ENCODE measurements at places on chromosomes 12 and 14. TPM values are rescaled to one million over a fixed set of nuclear protein-coding genes. Genes with fewer than 3 reads are reported as not detected.

DNA sequence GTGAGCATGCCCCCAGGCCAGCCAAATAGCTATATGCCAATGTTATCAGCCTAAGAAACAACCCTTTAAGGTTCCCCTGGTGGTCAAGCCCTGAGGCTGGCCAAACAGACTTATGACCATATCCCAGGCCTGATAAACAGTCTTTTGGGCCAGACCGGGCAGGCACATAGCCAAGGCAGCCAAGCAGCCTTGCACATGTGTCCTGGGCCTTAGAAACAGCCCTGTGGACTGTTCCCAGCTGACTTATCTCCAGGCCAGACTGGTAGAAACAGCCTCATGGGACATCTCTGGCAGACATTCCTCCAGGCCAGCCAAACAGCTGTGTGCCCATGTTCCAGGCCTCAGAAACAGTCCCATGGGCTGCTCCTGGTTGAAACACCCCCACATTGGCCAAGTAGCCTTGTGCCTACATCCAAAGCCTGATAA, 295.0 kb upstream of the MGAT4C start:
- DNase-seq: no peak

GRCh38 chr14:93759719-93760307, 28.5 kb downstream of the PRIMA1 start:
- no peak for DNase-seq

DNA sequence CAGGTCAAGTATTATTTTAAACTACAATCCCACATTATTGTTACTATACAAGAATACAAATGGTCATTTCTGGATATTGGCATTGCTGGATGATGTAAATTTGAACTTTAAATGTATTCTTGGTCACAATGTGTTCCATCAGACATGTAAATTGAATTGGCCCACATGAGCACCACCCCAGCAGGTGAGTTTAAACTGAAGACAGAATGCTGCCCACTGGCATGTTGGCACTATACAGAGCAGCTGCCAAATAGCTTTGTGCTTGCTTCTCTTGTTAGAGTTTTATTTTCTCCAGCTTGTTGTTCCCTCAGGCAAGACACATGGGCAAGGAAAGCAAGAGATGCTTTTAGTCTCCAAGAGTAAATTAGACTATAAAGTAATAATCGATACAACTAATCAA, 98.6 kb downstream of the C12orf50 start:
- DNase-seq: no peak

DNA sequence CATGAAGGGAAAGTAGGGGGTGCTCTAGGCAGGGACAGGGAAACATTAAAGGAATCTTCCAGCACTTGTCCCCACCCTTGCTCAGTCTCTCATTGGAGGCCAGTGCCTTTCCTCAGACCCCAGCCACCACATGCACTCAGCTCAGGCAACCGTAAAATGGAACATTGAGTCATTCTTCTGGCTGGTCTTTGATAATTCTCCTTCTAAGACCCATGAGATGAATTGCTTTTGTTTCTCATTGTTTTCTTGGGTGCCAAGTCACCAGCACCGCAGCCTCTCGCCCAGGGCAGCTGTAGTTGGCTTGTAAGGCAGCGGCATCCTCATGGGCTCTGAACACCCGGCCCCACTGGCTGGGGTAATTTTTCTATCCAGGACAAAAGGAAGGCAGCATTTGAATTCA, 108.2 kb downstream of the PHETA1 start:
- no peak for DNase-seq

DNA sequence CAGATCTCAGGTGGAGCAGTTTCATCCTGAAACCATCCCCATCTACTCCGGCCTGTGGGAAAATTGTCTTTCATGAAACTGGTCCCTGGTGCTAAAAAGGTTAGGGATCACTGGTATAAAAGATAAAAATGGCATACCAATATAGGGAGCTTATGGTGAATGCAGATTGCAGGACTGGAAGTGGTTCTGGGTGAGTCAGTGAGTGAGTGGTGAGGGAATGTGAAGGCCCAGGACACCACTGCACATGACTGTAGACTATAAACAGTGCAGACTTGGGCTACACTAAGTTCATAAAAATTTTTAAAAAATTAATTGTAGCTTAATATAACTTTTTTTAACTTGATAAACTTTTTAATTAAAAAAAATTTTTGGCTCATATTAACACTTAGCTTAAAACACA, 67.0 kb upstream of the RD3L start:
- DNase-seq: no peak

GRCh38 chr12:115833704-115834103, 443.8 kb downstream of the MED13L start:
- no peak for DNase-seq

GRCh38 chr12:74339211-74339610, 198.4 kb upstream of the ATXN7L3B start:
- no peak for DNase-seq

DNA sequence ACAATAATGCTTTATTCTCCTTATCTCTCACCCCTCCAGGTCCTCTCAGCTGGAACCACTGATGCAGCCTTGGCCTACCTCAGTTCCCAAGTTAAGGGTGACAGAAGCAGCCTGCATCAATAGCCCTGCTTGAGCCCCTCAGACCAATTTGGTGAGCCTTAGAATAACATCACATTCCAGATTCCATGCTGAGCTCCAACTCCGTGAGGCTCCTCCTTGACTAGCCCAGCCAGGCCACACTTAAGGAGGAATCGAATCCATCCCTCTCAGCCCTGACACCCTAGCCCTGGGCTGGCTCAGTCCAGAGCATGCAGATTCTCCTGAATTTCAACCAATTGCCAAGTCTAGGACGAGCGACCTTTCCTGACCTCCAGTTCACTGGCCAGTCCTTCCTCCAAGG, 91.1 kb downstream of the ARMH4 start:
- DNase-seq: no peak

- no peak for DNase-seq
Measured at GRCh38 chr12:14422516-14423230, 57.2 kb downstream of the ATF7IP start.

The KRT74 gene
- not detected for total RNA-seq

The MMP19 gene
- total RNA-seq: not detected

The CABP1 gene
- total RNA-seq: not detected

Data from activated CD8-positive, alpha-beta memory T cell treated with anti-CD3 and anti-CD28 coated beads, Interleukin-2, amount 10 ng/mL, durations not matched to agents 7 days and 5 days (primary cell).